Lower leg skin (tissue), 4 donors: ENCODE measurements at places on chromosomes 2 and 18.

DNA sequence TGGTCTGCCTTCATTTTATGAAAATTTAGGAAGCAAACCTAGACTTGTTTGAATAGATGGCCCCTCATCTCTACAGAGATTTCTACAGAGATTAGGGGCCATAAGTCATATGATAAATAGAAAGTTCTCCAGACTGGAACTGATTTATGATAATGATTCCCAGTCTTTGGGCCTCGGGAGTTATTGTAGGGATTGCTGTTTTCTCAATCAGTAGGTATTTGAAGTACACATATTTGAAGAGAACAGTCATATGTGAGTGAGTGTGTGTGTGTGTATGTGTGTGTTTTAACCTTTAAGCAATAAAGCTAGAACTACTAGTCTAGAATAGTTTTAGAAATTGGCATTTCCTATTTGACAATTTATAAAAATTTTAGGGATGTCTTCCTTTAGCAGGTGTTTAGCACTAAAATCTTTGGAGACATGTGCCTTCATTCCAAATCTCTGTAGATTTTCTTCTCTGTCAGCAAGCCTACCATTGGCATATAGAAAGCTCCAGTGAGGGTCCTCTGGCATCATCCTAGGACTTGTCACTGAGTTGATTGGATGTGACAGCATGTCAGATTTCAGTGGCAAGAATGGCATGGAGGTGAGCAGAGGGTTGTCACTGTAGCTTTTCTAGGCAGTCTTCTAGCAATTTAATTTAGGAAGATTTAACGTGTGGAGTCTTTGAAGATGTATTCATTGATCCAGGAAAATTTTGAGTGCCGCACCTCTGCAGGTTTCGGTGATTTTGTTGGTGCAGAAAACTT lies 71.2 kb downstream of the MYO1B start:
- DNase-seq = no peak

- no peak for DNase-seq
Observed at GRCh38 chr2:38619458-38620164, 16.9 kb upstream of the HNRNPLL start.

DNA sequence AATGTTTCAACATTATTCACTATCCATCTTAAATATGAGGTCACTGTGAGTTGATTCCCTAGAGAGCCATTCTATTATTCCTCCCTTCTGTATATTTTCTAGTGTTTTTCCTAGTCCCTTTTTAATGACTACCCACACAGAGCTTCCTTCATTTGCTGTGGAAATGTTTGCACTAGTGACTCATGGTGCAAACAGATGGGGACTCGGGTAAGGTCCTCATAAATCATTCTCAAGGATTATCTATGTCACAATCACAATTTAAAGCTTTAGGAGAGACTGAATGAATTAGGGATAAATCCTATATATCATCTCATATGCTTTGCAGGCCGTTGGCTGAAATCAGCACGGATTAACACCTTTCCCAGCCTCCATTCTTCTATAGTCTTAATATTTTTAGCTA lies 159.6 kb downstream of the DCC start:
- DNase-seq = no peak

DNA sequence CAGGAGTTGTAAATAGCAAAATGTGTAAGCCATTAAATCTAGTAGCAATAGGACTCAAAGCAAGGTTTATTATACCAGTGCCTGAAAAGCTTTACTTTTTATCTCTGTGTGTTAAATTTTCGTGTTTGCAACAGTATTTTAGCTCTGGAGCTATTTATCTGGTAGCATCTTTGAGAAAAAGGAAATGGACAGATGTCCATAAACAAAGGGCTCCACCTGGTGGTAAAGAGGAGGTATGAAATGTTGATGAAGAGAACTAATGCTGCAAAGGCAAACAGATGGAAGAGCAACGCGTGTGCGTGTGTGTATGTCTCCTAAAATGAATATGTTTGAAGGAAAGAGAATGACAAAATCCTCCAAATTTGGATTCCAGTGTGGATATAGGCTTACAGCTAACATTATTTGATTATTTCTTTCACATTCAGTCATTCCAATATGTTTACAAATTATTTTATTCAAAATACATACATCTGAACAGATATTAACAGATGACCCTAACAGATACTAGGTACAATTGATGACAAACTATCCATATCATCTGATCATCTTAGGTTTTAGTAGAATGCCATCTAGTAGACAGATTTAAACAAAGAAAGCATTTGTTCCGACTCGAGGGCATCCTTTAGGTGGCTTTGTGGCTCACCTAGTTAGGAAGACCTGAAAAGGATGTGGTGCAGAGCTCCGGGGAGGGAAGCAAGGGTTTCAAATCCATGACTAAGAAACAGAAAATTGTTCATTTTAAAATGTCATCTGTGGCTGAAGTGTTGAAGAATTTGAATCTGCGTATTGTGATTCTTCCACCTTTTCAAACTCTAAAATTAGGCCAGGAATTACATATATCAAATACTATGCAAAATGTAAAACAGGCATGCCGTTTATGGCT lies 383.3 kb downstream of the MTX2 start:
- no peak for DNase-seq

- no peak for DNase-seq
Observed at GRCh38 chr2:186687807-186688211, 6.1 kb upstream of the FAM171B start.

- DNase-seq = no peak
Observed at GRCh38 chr2:147273628-147274027, 571.2 kb upstream of the ACVR2A start.

DNA sequence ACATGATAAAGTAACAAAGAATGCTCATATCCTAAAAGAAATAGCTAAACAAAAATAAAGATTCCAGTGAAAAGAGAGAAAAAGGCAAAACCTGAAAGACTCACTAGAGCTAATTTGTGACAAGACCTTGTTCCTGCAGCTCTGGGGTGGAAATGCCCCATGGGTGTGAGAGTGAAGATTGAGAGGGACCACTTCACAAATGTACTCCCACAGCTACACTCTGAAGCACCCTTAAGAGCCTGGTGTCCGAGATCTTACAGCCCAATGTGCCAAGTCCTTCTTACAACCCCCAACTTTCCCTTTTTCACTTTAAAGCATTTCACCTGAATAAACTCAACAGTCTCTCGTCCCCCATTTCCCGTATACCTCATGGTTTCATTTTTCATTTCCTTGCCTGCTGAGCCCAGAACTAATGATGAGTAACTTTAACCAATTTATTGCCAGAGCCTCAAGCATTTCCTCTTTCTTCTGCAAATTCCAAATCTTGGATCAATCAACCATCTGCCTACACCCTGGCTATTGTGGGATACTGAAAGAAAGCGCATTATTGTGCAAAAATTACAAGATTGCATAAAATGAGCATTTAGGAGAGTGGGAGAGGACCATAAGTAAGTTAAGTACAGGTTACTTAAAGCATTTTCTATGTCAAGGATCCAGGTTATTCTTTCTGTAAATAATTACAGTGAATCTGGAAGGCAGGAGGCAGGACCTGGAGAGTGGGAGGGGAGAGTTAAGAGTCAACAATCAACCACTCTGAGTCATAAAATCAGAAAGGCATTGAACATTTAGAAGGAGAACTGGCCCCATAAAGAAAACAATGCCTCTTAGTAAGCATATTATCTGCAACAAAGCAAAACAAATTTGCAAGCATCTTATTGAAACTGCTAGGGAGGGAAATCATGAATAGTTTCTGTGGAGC lies 804.4 kb upstream of the CELF4 start:
- DNase-seq = no peak

GRCh38 chr2:7849027-7849426 lies 832.8 kb upstream of the ID2 start:
- DNase-seq = no peak

DNA sequence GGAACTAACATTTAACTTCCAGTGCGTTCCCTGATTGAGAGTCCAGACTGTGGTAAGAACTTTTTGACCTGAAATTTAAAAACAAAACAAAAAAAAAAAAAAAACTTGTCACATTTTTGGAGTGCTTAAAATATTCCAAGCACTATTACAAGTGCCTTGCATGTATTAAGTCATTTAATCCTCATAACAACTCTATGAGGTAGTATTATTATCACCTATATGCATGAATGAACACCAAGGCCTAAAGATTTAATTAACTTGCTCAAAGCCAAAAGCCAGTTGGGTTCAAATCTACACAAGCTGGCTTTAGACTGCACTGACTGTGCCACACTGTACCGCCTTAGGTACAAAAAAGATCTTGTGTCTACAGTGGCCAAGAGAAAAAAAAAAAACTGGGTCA lies 35.2 kb downstream of the METTL4 start:
- DNase-seq = no peak

DNA sequence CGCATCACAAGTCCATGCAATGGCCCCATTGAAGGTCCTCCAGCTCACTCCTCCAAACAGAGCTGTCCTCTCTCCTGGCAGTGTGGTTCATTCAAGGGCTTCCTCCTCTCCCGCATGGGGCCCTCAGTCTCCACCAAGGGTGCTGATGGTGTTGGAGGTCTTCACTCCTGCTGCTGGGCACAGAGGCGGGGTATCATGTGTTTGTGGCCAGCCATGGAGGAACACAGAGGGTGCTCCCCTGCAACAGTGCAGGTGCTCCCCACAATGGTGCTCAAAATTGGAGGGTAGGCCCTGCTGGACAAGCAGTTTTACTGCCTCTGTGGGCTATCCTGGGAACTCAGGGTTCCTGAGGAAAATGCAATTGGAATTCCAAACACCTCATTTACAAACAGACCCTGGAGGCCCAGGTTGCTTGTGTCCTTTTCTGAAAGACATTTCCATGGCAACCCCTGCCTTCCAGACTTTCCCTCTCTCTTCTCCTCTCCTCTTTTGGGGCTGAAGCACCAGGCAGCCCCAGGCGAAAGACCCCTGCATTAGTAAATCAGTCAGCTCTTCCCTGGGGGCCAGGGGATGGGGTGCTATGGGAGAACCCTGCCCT lies 256.0 kb downstream of the HAUS1 start:
- DNase-seq = no peak

- DNase-seq = no peak
Observed at GRCh38 chr2:157471078-157471477, 27.2 kb upstream of the CYTIP start.

DNA sequence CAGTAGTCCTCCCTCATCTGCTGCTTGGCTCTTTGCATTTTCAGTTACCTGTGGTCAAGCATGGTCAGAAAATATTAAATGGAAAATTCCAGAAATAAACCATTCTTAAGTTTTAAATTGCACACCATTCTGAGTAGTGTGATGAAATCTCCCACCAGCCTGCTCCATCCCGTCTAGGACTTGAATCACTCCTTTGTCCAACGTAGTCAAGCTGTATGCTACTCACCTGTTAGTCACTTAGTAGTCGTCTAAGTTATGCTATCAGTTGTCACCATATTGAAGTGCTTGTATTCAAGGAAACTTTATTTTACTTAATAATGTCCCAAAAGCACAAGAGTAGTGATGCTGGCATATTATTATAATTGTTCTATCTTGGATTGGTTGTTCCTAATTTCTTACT lies 172.5 kb downstream of the FIGN start:
- no peak for DNase-seq

DNA sequence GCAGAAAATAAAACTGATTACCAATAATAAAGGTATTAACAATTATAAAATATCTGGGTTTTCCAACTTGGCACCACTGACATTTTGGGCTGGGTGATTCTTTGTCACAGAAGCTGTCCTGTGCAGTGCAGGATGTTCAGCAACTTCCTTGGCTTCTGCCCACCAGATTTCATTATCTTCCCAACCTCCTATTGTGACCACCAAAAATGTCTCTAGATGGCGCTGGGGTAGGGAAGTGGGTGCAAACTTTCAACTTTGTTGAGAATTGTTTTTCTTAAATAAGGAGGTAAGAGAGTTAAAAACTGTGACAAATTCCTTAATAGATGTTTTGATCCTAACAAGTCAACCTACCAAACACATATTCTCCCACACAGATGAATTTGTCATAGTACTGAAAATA lies 90.1 kb downstream of the GAREM1 start:
- DNase-seq = no peak

DNA sequence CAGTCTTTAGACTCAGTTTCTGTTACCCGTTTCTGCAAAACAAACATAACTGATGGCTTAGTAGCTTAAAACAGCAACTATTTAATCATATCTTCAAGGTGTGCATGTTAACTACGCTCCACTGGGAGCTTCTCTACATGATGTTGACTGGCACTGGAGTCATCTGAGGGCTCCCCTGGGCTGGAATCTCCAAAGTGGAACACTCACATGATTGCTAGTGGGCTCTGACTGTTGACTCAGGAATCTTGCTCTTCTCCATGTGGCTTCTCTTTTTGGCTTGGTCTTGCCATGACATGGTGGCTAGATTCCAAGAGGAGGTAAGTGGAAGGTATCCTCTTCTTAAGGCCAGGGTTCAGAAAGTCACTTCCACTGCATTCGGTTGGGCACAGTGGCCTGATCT lies 160.8 kb downstream of the PMAIP1 start:
- no peak for DNase-seq

GRCh38 chr18:45447355-45448265 lies 167.7 kb upstream of the SLC14A2 start:
- no peak for DNase-seq

- no peak for DNase-seq
Observed at GRCh38 chr18:35282353-35282752, 7.7 kb downstream of the ZSCAN30 start.

GRCh38 chr2:154195644-154196195 lies 324.0 kb downstream of the GALNT13 start:
- no peak for DNase-seq

DNA sequence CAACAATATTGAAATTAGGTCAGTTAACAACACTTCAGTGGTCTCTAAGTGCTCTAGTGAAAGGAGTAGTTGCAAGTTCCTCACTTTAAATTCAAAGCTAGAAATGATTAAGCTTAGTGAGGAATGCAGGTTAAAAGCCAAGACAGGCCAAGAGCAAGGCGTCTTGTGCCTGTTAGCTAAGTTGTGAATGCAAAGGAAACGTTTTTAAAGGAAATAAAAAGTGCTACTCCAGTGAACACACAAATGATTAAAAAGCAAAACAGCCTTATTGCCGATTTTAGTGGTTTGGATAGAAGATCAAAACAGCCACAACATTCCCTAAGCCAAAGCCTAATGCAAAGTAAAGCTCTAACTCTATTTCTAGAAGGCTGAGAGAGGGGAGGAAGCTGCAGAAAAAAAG lies 44.7 kb downstream of the ANTXR1 start:
- no peak for DNase-seq

GRCh38 chr2:1625281-1626001 lies 118.9 kb downstream of the PXDN start:
- DNase-seq = no peak

GRCh38 chr2:218264773-218265561 lies 4.2 kb downstream of the GPBAR1 start:
- peak; percentile 75 for DNase-seq
